ENCODE measurements at places on chromosomes 5 and 9.
A peak's percentile ranks its signal among the peaks of the same experiment; 100 is the strongest.

- no peak for DNase-seq
Observed at GRCh38 chr5:126793097-126793496, 16.2 kb downstream of the LMNB1 start.

DNA sequence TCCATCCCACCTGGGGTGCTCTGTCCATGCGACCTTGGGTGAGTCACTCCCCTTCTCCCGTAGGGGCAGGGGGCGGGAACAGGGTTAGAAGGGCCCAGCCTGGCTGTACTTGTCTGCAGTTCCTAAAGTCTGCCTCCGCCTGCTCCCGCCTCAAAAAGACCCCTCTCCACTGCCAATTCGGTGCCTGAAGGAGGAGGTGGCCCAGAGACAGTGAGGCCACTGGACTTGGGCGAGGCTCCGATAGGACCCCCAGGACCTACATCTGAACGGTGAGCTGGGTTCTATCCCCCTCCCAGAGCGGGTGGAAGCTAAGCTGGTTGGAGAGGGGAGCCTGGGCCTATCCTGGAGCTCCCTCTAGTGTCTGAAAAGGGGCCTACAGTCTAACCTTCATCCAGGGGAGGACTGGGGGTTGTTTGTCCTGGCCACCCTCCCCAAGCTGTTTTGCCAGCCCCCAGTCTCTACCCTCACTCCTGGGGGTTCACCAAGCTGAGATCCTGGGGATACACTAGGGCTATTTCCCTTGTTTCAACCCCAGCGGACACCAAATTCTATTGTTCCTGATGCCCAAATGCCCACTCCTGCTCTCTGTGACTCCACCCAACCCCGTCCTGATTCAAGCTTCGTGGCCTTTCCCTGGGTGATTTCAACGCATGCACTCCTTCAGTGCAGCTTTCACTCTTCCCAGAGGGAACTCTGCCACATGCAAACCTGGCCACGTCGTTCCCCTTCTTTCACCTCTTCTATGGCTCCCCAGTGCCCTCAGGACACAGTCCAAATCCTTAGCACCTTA, 6.1 kb upstream of the CRB2 start:
- DNase-seq: peak; percentile 61

DNA sequence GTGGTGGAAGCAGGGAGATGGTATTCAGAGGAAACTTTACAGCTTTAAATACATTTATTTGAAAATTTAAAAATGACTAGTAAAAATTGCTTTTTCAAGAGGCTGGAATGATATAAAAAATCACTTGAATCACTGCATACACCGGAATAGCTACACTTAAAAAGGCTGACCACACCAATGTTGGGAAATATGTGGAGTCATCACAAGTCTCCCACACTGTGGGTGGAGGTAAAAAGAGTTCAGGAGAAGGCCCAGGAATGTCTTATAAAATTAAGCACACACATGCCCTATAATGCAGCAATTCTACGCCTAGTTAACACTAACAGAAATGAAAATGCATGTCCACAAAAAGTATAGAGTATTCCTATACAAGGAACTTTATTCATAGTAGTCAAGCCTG, 198.1 kb downstream of the ROR2 start:
- DNase-seq: no peak

DNA sequence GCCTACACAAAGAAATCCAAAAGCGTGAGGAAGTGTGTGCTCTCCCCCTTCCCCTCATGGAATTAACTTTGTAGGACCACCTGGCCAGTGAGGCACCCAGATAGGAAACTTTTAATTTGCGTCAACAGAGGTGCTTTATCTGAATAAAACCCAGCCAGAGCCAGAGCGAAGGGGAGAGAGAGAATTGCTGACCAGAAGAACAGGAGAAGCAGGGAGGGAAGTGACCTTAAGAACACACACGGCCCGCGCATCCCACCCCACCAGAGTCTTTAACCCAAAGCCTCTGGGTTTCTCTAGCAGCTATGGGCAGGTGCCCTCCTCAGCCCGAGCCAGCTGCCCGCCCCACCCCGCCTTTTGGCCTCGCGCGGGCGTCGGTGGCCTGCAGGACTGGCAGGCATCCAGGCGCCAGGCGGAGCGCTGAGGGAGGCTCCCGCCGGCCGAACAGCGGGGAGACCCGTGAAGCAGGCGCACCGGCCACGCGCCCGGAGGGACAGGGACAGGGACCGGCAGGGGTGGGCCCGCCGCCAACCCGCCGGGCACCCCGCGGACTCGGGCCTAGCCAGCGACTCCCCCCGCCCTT, 580 bp downstream of the ERAP1 start:
- peak; percentile 80 for DNase-seq

- no peak for DNase-seq
Observed at GRCh38 chr5:75603371-75603770, 7.9 kb upstream of the ANKDD1B start.
